ENCODE measurements at places on chromosomes 4 and X. TPM values are rescaled to one million over a fixed set of nuclear protein-coding genes. Genes with fewer than 3 reads are reported as not detected.
A peak's percentile ranks its signal among the peaks of the same experiment; 100 is the strongest.

RTL3 gene
- not detected for total RNA-seq

DNA sequence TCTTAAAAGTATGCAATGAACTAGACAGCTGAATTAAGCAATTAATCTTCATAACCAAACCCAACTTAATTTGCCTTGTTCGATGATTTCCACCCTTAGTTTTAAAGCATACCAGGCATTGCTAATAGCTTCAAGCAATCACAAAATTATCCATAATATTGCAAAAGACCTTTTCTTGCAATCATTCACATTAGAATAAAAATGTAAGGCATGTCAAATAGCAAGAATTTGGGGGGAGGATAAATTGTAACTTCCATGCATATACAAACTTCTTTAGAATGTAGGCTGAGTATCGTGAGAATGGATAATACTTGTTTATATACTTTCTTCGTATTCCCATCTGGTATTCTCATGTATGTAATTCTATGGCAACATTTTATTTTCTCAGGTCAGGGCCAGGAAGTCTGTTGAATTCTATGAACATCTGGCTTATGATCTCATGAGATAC is 28.7 kb upstream of the BMP2K start:
- H3K36me3 ChIP-seq: no peaks in the 10 kb centered on the region
- no peaks in the 10 kb centered on the region for H3K27me3 ChIP-seq
- H3K4me3 ChIP-seq: no peak overlapping the region
- H3K27ac ChIP-seq: no peak overlapping the region

DNA sequence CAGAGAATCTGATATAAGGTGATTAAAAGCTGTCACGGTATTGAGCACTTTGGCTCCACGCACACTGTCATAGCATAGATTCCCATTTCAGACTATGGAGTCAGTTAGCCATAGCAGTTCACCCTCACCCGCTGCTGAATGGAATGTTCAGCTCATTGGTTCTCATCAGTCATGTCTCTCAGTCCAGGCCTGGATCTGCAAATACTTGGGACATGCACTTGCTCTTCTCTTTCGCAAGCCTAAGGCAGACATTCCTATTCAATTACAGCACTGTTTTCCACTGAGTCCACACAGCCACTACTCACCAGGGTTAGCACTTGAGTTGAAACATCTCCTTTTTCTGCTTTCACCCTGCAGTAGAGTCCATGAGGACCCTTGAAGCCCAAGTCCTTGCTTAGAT is 30.6 kb upstream of the SCML1 start:
- H3K27me3 ChIP-seq: no peaks in the 10 kb centered on the region
- no peaks in the 10 kb centered on the region for H3K4me1 ChIP-seq
- no peak for DNase-seq

DNA sequence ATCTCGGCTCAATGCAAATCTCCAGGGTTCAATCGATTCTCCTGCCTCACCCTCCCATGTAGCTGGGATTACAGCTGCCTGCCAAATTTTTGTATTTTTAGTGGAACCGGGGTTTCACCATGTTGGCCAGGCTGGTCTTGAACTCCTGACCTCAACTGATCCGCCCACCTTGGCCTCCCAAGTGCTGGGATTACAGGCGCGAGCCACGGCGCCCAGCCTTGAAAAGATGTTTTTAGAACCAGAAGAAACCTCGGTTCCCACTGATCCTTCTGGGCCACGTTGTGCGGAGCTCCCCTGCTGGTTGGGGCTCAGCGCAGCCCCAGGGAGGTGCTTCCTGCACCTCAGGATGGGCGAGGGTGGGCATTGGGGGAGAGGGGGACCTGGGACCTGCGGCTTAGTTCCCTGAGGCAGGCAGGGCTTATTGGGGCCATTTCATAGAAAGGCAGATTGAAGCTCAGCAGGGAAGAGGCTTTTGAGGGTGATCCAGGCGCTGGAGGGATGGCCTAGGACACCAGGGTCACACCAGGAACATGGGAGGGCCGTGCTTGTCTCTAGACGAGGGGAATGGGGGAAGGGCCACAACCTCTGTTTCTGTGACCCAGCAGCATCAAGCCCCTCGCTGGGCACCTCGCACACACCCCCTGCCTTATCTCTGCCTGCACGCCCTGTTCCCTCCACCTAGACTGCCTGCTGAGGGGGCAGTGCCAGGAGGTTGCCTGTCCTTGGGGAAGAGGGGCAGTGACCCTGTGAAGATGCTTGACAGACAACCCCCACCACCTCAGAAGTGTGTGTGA is 6.3 kb upstream of the ADD1 start:
- no peaks in the 10 kb centered on the region for H3K27me3 ChIP-seq
- DNase-seq: no peak
- H3K36me3 ChIP-seq: peaks cover 26% of the 10 kb centered on the region
- peaks cover 62% of the 10 kb centered on the region for H3K4me1 ChIP-seq
- peak overlapping the region; percentile 50 for H3K4me3 ChIP-seq
- H3K27ac ChIP-seq: peak overlapping the region; percentile 76

SUPT20HL1 gene
- total RNA-seq: not detected

DNA sequence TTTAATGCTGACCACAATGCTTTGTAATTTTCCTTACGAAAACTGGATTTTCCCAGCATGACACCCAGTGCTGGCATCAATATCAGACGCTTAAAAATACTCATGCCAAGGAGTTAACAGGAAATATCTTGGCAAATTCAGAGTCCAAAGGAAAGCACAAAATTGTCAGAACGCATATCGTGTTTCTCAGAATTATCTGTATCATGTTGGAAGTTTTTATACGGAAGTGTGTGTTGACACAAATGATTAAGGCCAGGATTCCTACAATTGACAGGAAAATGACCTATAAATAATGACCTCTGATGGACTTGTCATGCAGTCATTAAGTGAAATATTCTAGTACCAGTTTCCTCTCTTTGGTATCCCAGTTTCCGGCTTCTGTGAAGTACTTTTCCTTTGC is 132.1 kb upstream of the TLL1 start:
- no peak overlapping the region for H3K4me3 ChIP-seq
- no peaks in the 10 kb centered on the region for H3K27me3 ChIP-seq
- no peak overlapping the region for H3K27ac ChIP-seq
- no peaks in the 10 kb centered on the region for H3K4me1 ChIP-seq

ABLIM2 gene
- 2.7 TPM for total RNA-seq

LRP2BP gene
- 2.7 TPM for total RNA-seq

ARHGAP6 gene
- not detected for total RNA-seq

TCEAL2 gene
- 1.2 TPM for total RNA-seq

DNA sequence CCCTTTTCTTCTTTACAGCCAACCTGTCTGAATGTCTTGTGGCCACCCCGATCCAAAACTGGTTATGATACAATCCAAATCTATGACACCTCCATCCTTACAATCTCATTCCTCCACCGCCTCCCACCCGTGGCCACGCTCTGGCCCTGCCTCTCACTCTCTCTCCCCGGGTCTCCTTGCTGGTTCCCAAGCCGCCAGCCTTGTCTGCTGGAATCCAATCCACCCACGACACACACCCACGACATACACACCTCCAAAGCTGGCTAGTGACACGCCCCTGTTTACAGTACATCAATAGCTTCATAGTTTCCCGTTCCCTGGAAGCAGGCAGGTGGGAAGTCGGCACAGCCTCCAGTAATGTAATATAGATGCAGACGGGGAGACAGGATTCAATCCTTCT is 99.0 kb downstream of the WFS1 start:
- no peaks in the 10 kb centered on the region for H3K36me3 ChIP-seq
- no peak overlapping the region for H3K27ac ChIP-seq
- H3K4me1 ChIP-seq: no peaks in the 10 kb centered on the region

- H3K27ac ChIP-seq: no peak overlapping the region
- no peaks in the 10 kb centered on the region for H3K27me3 ChIP-seq
- no peaks in the 10 kb centered on the region for H3K36me3 ChIP-seq
- H3K4me3 ChIP-seq: no peak overlapping the region
- no peaks in the 10 kb centered on the region for H3K4me1 ChIP-seq
Observed at GRCh38 chr4:62806816-62807215, 1602.4 kb downstream of the TECRL start.

GRCh38 chr4:22483551-22483981 is 32.3 kb downstream of the ADGRA3 start:
- H3K27ac ChIP-seq: no peak overlapping the region
- DNase-seq: no peak
- no peaks in the 10 kb centered on the region for H3K27me3 ChIP-seq
- no peaks in the 10 kb centered on the region for H3K36me3 ChIP-seq

CENPVL1 gene
- not detected for total RNA-seq

- no peaks in the 10 kb centered on the region for H3K36me3 ChIP-seq
- no peaks in the 10 kb centered on the region for H3K4me1 ChIP-seq
- no peaks in the 10 kb centered on the region for H3K27me3 ChIP-seq
- DNase-seq: peak; percentile 60
- no peak overlapping the region for H3K27ac ChIP-seq
Observed at GRCh38 chr4:87848622-87849351, 16.0 kb downstream of the MEPE start.

GRCh38 chrX:43148305-43148704 is 370.3 kb upstream of the PPP1R2C start:
- no peak for DNase-seq
- no peaks in the 10 kb centered on the region for H3K4me1 ChIP-seq
- no peak overlapping the region for H3K4me3 ChIP-seq
- H3K36me3 ChIP-seq: no peaks in the 10 kb centered on the region

DNA sequence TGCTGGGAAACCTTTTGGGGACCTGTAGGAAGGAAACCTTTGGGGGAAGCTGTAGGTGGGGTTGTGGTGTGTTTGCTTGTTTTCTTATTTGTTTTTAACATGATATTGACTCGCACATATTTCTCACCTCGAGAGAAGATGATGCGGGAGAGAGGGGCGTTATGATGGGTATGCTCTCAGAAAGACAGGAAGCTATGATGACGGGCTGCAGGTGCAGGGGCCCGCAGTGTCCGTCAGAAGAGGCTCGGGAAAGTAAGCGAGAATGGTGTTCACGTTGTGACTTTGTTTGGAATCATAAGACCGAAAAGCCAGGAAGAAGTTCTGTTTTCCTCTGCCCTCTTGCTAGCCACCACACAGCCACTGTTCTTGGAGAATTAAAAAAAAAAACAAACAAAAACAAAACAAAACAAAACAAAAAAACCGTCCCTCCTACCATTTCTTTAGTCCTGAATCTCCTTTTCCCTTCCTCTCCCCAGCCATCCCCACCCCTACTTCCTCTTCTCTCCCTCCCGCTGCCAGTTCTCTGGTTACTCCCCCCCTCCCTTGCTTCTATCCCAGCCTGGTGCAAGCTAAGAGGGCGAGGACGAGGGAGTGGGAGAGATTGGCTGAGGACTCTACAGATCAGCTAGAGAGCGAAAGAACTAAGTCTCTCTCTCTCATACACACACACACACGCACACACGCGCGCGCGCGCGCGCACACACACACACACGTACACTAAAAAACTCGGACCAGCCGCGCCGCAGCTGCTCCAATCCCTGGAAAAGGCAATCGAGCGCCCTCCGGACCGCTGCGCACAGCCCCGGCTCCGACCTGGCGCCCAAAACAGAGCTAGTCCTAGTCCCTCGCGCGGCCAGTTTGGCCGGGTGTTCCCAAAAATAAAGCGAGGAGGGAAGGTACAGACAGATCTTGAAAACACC is at the start of gene BMP3:
TSS of gene BMP3 (plus strand) at position 648 of the 920 bp plus-strand sequence. CDS start 577 bp downstream, outside the sequence.
- H3K4me1 ChIP-seq: peaks cover 16% of the 10 kb centered on the region
- H3K4me3 ChIP-seq: peak within 1 kb of the TSS; percentile 21
- H3K27ac ChIP-seq: no peak within 1 kb of the TSS
- H3K36me3 ChIP-seq: no peaks in the 10 kb centered on the region

GRCh38 chr4:47427935-47428334 is 35.6 kb downstream of the COMMD8 start:
- H3K4me3 ChIP-seq: no peak overlapping the region
- H3K4me1 ChIP-seq: no peaks in the 10 kb centered on the region
- H3K36me3 ChIP-seq: no peaks in the 10 kb centered on the region
- DNase-seq: no peak

GRCh38 chrX:12239356-12240082 is 101.2 kb downstream of the FRMPD4 start:
- H3K4me3 ChIP-seq: no peak overlapping the region
- no peaks in the 10 kb centered on the region for H3K27me3 ChIP-seq
- no peaks in the 10 kb centered on the region for H3K4me1 ChIP-seq
- H3K36me3 ChIP-seq: no peaks in the 10 kb centered on the region
- no peak for DNase-seq

- no peaks in the 10 kb centered on the region for H3K36me3 ChIP-seq
- H3K27me3 ChIP-seq: no peaks in the 10 kb centered on the region
Observed at GRCh38 chr4:8323947-8324555, 54.5 kb downstream of the HTRA3 start.

PDGFC gene
- total RNA-seq: not detected

- no peak overlapping the region for H3K4me3 ChIP-seq
- no peaks in the 10 kb centered on the region for H3K27me3 ChIP-seq
- no peak overlapping the region for H3K27ac ChIP-seq
- no peak for DNase-seq
Observed at GRCh38 chrX:13180807-13181206, 136.4 kb upstream of the FAM9C start.

DNA sequence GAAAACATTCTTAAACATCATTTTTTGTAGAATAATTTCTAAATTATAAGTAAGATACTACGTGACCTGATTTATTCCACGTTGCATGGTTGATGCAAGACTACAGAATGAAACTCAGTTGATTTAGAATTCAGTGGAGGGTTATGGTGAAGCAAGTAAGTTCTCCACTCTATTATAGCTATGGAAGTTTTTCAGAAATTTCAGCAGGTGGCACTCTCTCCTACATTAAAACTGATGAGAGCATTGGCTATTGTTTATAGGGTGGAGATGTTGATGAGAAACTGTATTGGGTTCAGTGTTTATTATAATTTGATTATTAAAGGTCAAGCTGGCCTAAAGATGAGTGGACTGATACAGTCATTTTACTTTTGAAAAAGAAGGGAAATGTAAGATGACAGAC is 88.0 kb downstream of the FNIP2 start:
- H3K27me3 ChIP-seq: no peaks in the 10 kb centered on the region
- H3K36me3 ChIP-seq: peaks cover 17% of the 10 kb centered on the region
- no peaks in the 10 kb centered on the region for H3K4me1 ChIP-seq
- DNase-seq: no peak
- H3K4me3 ChIP-seq: no peak overlapping the region

GRCh38 chr4:181863856-181864255 is 379.3 kb upstream of the TENM3 start:
- DNase-seq: no peak
- H3K36me3 ChIP-seq: no peaks in the 10 kb centered on the region
- H3K4me3 ChIP-seq: no peak overlapping the region
- no peak overlapping the region for H3K27ac ChIP-seq
- no peaks in the 10 kb centered on the region for H3K27me3 ChIP-seq

GRCh38 chr4:78059938-78060337 is 2.8 kb downstream of the FRAS1 start:
- no peak for DNase-seq
- peaks cover 34% of the 10 kb centered on the region for H3K4me1 ChIP-seq
- no peaks in the 10 kb centered on the region for H3K36me3 ChIP-seq
- H3K27me3 ChIP-seq: peaks cover 78% of the 10 kb centered on the region
- H3K4me3 ChIP-seq: no peak overlapping the region
- H3K27ac ChIP-seq: no peak overlapping the region

DNA sequence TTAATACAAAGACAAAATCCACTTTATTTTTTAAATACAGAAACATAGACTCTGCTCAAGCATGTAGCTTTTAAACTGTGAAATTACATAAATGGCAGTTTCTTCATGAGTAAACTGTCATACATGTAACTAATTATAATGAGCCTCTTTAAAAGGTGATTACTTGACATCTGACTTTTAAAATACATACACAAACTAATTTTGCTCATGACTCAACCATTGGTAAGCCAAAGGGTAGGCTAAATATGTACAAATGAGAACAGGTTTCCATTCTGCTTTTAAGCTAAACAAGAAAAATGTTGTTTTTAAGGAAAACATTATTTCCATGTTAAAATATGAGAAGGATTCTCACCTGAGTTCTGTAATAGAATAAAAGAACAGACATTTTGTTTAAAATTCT is 27.9 kb downstream of the CAMK2D start:
- H3K36me3 ChIP-seq: no peaks in the 10 kb centered on the region
- no peak overlapping the region for H3K27ac ChIP-seq
- no peaks in the 10 kb centered on the region for H3K4me1 ChIP-seq
- no peak for DNase-seq
- H3K27me3 ChIP-seq: no peaks in the 10 kb centered on the region

GRCh38 chr4:26858035-26858918 is 2.4 kb upstream of the STIM2 start:
- H3K4me1 ChIP-seq: peaks cover 32% of the 10 kb centered on the region
- no peaks in the 10 kb centered on the region for H3K36me3 ChIP-seq
- H3K27ac ChIP-seq: peak overlapping the region; percentile 42

All from CD4-positive, alpha-beta T cell (primary cell).